ENCODE measurements at places on chromosomes 5 and 9.

DNA sequence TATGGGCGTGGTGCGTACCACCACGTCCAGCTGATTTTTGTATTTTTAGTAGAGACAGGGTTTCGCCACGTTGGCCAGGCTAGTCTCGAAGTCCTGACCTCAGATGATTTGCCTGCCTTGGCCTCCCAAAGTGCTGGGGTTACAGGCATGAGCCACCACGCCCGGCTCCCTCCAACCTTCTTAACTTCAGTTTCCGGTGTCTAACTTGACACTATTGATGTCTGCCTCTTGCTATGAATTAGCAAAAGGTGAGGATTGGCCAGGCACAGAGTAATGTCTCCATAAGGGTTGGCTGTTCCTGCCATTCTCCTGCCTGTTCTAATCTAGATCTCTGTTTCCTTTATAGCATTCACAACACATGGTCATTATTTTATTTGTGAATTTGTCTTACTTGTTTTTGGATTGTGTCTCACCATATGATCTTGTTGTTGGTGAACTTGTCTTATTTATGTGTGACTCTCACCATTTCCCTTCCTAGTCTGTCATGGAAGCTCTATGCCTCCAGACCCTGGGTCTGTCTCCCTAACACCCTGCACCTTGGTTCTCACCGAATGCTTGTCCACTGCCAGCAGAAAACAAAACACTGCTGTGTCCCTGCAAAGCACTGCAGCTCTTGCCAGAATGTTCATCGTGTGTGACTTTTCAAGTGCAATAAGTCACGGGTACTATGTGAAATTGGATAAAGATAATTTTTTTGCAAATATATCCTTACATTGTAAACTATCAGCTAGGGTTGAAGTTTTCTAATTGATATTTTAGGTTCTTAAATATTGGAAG, 26.0 kb downstream of the BASP1 start:
- no peak for DNase-seq

DNA sequence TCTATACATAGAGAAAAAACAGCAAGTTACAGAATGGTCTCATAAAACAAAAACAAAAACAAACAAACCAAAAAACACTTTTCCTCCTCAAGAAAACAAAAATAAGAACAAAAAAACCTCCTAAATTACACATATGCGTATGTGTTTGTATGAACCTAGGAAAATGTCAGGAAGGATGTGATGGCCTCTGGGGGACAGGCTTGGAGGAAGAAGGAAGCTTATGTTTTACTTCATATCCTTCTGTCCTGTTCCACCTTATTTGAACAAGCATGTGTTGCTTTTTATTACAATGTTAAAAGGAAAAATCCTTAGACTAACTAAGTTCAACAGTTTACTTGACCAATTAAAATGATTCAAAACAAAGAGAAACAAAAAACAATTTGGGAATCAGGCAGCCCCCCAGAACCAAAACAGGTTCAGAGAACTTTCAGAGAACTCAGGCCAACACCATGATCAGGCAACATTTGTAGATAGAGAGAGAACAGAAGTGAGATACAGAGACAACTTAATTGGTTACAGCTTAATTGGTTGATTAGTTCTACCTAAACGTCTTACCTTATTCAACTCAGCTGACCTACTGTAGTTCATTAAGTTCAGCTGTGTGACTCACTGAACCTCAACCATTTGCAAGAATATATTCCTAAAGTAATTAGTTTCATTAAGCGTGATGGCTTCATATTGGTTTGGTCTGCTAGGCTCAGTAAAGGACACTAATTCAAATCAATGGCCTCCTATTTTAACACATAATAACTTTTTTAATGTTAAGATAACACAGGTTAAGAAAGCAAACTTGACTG, 10.1 kb downstream of the SPAAR start:
- no peak for DNase-seq

- no peak for DNase-seq
Measured at GRCh38 chr9:15262581-15262980, 44.4 kb downstream of the TTC39B start.

DNA sequence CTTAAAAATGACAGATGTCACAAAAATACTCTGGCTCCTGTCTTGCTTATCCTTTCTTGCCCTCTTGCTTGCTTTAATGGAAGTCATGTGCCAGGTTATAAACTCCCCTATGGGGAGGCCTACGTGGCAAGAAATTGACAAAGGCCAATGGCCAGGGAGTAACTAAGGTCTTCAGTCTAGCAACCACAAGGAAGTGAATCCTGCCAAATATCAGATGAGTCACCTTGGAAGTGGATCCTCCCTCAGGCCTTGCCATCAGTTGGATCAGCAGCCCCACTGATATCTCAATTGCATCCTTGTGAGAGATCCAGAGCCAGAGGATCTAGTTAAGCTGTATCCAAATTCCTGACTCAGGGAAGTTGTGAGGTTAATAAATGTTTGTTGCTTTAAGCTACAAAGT, 82.8 kb downstream of the CAAP1 start:
- peak; percentile 39 for DNase-seq

DNA sequence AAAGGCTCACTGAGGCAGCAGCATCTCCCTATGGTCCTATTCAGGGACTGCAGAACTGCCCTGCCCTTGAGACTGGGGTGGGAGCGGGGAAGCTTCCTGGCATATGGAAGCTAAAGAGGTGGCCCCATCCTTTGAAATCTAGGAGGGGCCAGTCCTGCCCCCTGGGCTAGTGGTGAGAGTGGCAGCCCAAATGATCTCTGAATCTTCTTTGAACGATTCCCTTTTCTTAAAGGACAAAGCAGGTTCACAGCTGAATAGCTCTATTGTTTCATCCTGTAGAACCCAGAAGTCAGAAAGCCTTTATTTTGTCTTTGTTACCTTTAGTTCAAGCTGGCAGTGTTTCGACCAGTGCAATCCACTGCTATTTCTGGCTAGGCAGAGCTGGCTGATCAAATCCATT, 741.9 kb downstream of the IRX1 start:
- DNase-seq, result no peak

- DNase-seq, result no peak
Measured at GRCh38 chr5:61332851-61333320, 828 bp downstream of the ZSWIM6 start.

DNA sequence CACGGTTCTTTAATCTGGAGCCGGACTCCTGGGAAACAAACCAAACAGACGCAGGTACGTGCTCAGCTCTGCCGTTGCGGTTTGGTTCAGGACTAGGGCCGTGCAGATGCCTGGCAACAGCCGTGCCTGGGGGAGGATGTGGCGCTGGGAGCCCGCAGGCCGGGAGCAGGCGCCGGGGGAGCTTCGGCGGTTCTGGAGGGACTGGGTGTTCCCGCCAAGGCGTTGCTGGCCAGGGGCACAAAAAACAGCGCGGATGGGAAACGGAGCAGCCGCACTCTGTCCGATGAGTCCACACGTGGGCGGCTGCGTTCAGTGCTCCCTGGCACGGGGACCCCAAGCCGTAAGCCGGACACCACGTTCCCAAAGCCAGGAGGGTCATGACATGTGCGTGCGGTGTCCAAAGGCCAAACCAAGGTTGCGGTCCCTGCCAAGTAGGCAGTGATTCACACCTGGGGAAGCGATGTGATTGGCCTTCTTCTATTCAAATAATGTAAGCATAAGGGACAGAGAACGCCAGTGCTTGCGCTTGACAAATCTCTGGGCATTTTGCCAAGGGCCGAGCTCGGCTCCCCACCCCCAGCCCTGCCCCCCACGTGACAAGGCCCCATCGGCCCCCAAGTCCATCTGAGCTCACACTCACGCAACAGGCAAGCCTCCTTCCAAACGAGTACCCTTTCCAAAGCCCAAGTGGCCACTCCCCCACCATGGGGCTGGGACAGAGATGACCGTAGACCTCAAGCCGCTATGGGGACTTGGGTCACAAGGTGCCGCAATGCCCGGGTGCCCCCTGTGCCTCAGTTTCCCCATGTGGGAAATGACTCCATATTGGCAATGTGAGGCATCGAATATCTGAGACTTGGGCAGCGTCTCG, 49.7 kb upstream of the NKD2 start:
- DNase-seq, result no peak

- no peak for DNase-seq
Measured at GRCh38 chr9:21078702-21079101, 960 bp upstream of the IFNB1 start.

DNA sequence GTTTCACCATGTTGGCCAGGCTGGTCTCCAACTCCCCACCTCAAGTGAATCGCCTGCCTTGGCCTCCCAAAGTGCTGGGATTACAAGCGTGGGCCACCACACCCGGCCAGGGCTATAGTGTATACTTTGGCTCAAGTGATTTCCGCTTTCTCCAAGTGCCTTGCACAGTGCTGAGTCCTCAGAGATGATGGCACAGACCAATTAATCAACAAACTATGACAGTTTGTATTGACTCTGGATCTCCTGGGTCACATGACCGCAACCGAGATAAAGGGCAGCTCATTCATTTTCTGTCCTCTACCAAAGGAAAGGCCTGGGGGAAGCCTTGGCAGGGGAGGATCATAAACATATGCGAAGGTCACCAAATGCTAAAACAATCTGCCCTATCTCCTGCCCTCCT, 11.4 kb upstream of the LARP1 start:
- no peak for DNase-seq

DNA sequence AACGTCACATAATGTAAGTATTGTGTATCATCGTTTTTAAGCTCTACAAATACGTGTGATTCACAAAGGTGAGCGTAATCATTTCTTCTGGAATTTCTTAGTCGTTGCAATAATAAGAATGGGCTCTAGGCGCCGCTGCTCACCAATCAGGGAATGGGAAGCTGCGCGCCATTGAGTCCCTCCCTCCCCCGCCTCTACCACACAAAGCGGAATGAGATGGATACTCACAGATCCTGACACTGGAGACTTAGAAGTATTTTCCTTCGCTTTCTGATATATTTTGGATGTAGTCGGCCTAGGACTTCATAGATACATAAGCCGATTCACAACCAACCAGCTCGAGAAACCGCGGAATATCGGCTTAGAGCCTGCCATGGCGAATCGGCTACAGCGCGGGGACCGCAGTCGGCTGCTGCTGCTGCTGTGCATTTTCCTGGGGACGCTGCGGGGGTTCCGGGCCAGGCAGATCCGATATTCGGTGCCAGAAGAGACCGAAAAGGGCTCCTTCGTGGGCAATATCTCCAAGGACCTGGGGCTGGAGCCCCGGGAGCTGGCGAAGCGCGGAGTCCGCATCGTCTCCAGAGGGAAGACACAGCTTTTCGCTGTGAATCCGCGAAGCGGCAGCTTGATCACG, at the start of gene PCDHGA11:
Gene PCDHGA11, plus strand, starts transcription at position 197 of the 634 bp plus-strand sequence. Its CDS starts 177 bp downstream, at position 374.
- DNase-seq, result peak; percentile 36

- no peak for DNase-seq
Measured at GRCh38 chr5:2906302-2907090, 155.0 kb upstream of the IRX2 start.

DNA sequence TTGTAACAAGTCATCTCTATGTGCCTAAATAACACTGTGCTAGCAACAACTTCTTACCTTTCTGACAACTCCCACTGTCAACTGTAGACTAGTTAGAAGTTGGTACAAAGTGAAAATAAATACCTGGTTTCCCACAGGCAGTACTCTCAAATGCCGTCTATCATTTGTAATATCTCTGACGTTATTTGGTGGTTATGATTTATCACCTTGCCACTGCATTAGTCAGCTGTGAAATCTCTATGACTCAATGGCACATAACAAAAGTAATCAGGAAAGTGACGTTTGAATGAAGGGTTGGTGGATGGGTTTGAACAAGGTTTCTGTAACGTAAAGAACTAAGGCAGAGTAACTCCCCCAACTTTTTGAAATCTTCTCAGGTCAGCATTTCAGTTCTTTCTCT, 592.3 kb downstream of the MAT2B start:
- DNase-seq, result no peak

- no peak for DNase-seq
Measured at GRCh38 chr9:97554566-97555075, 53.2 kb downstream of the TMOD1 start.

GRCh38 chr9:137907776-137908175, 30.2 kb downstream of the CACNA1B start:
- no peak for DNase-seq

GRCh38 chr9:114186605-114187289, 31.4 kb downstream of the COL27A1 start:
- no peak for DNase-seq

- DNase-seq, result no peak
Measured at GRCh38 chr9:99373912-99374311, 151.8 kb downstream of the SEC61B start.

DNA sequence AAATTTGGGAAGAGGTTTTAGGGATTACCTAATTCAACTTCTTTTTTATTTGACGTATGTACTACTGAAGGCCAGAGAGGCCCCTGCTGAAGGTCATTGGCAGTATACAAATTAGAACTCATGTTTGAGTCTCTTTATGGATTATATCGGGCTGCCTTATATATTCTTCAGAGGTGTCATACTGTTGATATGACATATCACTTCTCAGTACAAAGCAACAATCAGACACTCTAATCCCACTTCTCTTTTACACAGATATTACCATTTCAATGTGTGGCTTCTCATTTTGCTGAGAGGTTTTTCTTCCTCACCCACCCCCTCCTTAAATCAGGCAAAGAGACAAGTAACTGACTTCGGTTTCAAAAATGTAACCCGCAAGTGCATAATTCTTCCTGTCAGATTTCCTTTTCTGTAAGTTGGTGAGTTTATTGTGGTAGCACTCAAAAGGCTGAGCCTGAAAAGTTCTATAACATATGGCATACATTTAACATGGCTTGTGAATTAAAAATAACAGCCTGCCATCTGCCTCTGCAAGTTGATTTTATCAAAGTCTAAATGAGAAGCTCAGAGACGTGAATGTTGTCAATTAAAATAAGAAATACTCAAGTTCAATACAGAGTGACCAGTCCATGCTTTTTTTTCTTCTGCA, 163.6 kb upstream of the RORB start:
- no peak for DNase-seq

DNA sequence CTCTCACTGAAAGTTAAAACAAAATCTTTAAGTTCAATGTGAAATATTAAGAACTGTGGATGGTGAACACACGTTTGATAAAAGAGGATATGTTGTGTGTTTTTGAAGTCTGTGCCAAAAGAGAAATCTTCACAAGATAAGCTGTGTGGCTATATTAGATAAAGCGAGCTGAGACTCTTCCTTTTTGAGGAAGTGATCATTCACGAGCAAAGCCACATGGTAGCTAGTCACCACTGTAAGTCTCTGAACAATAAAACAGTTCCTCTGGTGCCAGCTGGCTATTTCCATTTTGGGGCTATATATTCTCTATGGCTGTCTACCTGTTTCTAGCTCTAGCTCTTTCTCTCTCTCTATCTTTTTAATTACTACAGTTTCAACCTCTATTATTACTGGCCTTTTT, 1849.2 kb upstream of the C9orf72 start:
- DNase-seq, result no peak

DNA sequence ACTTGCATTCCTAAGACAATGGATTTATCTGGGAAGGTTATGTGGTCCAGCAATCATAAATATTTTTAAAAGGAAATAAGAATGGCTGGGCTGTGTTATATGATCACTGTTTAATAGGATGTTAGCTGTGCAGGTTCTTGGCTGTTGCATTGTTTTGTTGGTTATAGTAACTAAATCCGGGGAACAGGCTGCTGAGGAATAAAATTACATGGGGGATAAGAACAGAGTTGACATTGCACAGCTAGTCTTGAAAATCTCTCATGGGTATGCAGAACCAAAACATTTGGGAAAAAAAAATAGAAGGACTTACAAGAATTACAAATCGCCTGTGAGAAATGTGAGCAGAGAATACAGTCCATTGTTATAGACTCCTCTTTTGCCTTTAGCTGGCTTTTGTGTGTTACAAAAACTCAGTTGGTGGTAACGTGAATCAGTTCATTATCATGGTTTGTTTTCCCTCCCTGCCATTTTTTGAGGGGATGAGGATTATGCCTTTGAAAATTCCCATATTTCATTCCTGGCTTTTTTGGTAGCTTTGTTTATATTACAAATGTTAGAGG, 375.3 kb upstream of the DAB2 start:
- DNase-seq, result no peak

All from skeletal muscle cell (primary cell).